ENCODE measurements at places on chromosomes 11 and 22.

DNA sequence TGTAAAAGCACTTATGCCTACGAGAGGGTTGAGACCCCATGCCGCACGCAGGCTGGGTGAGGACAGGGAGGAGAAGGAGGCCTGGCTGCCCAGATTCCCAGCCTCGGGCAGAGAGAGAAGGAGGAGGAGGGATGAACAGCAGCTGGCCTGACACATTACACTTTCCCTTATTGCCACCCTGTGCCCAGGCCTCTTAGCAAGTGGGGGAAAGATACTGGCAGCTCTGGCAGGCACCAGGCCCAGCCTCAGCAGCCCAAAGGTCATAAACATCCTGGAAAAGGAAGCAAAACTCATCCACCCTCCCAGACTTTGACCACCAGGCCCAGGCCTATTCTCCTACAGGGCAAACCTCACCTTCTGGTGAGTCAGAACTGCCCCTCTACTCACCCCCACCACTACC lies 4.7 kb downstream of the PLAAT3 start:
- no peak for DNase-seq

DNA sequence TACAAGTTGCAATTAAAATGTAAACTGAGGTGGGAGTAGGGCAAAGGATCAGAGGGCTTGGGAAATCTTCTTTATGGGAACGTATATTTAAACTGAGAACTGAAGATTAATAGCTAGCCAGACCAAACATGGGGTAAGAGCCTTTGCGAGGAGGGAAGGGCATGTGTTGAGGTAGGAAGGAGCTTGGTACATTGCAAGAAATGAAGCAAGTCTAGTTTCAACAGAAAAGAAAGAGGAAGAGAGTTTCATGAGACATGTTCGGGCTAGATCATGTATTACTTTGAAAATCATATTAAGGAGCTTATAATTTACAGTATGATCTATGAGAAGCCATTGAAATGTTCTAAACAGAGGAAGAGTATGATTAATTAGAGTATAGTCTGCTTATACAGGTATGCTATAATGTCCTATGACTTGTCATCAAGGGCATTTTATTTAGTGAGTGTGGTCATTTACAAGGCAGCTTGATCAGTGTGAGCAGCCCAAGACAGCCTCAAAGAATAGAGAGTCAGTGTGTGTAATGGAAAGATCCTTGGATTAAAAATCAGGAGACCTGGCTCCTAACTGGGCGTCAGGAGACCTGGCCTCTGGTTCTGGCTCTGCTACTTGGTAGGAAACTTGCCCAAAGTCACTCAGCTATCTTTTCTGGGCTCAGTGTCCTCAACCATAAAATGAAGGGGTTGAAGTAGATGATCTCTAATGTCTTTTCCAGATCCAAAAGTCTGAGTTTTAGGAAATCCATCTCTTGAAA lies 10.9 kb downstream of the GAS2 start:
- no peak for DNase-seq

DNA sequence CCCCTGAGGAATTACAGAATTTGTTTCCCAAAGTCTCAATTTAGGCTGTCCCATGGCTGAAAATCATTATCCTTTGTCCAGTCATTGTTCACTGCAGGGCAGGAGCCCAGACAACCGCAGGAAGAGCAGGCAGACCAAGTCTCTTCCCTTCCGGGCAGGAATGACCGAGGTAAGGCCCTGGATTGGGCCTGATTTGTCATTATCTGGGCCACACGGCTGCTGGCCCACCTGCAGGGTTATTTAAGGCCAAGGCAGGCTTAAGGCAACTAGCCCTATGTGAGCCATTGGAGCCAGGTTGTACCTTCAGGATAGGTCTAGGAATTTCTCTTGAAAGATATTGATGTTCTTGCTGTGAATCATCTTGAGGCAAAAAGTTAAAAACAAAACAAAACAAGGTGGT lies 9.7 kb upstream of the IL10RA start:
- DNase-seq = no peak

- no peak for DNase-seq
Measured at GRCh38 chr11:3001496-3001895, 9.4 kb upstream of the NAP1L4 start.

GRCh38 chr11:16511116-16512114 lies 155.1 kb upstream of the SOX6 start:
- no peak for DNase-seq

- no peak for DNase-seq
Measured at GRCh38 chr11:60183591-60184205, 815 bp upstream of the MS4A6A start.

DNA sequence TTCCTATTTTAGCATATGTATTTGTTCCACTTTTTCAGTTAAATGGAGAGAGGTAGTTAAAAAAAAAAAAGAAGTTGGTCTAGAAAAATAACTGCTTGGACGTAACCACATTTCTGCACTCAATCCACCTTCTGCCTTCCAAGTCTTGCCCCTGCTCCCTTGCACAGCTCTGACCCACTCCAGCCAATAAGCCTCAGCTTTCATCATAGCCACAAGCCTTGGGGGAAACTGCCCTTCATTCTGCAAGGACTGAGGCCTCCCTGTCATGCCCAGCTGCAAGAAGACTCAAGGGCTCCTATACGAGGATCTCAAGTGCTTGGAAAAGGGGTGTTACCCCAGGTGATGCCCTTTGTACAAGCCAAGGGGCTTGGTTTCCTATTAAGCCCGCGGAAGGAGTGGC lies 36.0 kb upstream of the OAF start:
- DNase-seq = no peak
